Aorta (tissue), 5 donors: ENCODE measurements at places on chromosomes 1 and 21. TPM values are rescaled to one million over a fixed set of nuclear protein-coding genes. Genes with fewer than 3 reads are reported as not detected.

Gene DNALI1
- total RNA-seq: 6.2 TPM

- H3K4me3 ChIP-seq: no peak overlapping the region
- H3K27ac ChIP-seq: no peak overlapping the region
- no peaks in the 10 kb centered on the region for H3K36me3 ChIP-seq
- no peak for DNase-seq
These were observed 13.4 kb downstream of the CATSPER4 start for GRCh38 chr1:26203642-26204318.

DNA sequence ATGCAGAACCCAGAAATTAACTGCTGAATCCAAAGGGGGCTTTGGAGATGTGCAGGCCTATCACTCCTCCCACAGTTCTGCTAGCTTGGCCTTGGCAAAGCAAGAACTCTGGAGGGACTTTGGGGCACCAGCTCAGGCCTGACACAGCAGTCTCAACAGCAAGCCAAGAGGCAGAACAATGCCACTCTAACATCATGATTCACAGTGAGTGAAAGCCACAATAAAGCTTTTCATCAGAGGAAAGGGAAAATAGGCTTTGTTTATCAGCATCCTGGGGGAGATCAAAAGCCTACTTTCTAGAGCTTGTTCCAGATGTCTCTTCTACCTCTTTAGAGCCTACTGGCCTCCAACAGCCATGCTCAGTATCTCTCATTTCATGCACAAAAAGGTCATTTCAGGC lies 283.4 kb downstream of the KCNH1 start:
- no peaks in the 10 kb centered on the region for H3K36me3 ChIP-seq
- no peaks in the 10 kb centered on the region for H3K27me3 ChIP-seq
- no peak for DNase-seq
- no peak overlapping the region for H3K4me3 ChIP-seq

- H3K4me3 ChIP-seq: no peak overlapping the region
These were observed 4.9 kb downstream of the SFT2D2 start for GRCh38 chr1:168230709-168231108.

DNA sequence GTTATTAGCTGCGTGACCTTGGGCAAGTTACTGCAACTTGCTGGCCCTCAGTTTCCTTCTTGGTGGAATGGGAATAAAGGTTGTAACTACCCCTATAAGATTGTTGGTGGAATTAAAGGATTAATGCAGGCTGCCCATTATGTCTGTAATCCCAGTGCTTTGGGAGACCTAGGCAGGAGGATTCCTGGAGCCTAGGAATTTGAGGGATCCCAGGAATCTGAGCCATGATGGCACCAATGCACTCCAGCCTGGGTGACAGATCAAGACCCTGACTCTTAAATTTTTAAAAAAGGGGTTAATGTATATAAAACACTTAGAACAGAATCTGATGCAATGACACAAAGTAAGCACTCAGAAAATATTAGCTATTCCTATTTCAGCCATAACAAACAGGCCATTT lies 67.3 kb downstream of the PTGER3 start:
- H3K27ac ChIP-seq: no peak overlapping the region
- H3K27me3 ChIP-seq: no peaks in the 10 kb centered on the region
- no peak overlapping the region for H3K4me3 ChIP-seq
- peaks cover 7% of the 10 kb centered on the region for H3K4me1 ChIP-seq
- no peaks in the 10 kb centered on the region for H3K36me3 ChIP-seq

DNA sequence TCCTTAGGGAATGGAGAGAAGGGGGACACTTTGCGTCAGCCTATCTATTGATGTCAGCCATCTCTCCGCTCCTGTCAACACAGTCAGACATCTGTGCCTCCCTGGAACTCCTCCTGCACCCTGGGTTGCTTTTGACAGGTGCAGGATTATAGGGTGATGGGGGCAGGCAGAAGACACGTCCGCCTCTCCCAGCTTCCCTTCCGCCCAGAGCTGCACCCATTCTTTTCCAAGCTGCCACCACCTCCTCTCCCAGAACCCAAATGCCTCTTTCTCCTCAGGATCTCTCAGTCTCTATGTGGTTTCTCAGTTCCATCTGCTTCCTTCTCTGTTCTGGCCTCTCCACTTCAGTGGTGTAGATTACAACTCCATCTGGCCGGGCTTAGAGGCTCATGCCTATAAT lies 17.1 kb upstream of the KIF1B start:
- H3K27me3 ChIP-seq: no peaks in the 10 kb centered on the region
- no peaks in the 10 kb centered on the region for H3K36me3 ChIP-seq
- no peak overlapping the region for H3K4me3 ChIP-seq
- no peak overlapping the region for H3K27ac ChIP-seq
- DNase-seq: no peak
